ENCODE measurements at places on chromosomes 2 and 18.

DNA sequence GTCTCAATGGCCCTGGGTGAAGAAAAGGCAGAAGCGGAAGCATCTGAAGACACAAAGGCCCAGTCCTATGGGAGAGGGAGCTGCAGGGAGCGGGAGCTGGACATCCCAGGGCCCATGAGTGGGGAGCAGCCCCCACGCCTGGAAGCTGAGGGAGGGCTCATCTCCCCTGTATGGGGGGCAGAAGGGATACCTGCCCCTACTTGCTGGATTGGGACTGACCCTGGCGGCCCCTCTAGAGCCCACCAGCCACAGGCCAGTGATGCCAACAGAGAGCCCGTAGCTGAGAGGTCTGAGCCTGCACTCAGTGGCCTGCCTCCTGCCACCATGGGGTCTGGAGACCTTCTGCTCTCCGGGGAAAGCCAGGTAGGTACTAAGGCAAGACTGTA is 13.2 kb downstream of the CEP68 start:
- DNase-seq = no peak

- no peak for DNase-seq
Observed at GRCh38 chr2:173149491-173149890, 73.8 kb downstream of the MAP3K20 start.

GRCh38 chr2:191222507-191222906 is 22.7 kb upstream of the MYO1B start:
- DNase-seq = no peak

DNA sequence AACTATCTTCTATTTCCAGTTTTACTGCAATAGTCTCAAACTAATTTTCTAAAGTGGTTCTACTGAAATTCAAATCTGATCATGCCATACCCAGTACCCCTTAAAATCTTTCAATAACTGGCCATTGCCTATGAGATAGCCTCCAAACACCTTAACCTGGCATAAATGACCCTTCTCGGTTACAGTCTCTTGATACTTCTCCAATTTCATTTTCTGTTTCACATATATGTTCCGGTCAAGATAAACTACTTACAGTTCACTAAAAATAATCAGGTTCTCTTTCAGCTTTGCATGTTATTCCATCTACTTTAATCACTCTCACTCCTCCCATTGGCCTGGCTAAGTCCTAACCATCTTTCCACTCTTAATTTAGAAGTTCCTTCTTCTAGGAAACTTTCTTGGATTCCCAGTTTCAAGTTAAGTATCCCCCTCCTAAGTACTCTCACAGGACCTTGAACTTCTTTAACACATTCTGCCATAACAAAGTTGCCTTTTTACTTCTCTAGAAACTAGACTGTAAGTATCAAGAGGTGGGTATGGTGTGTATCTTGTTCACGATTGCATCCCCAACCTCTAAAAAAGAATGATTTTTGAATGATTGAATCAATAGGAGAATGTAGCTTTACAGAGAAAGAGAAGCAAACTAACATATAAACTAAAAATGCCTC is 110.2 kb upstream of the RBBP8 start:
- DNase-seq = no peak

DNA sequence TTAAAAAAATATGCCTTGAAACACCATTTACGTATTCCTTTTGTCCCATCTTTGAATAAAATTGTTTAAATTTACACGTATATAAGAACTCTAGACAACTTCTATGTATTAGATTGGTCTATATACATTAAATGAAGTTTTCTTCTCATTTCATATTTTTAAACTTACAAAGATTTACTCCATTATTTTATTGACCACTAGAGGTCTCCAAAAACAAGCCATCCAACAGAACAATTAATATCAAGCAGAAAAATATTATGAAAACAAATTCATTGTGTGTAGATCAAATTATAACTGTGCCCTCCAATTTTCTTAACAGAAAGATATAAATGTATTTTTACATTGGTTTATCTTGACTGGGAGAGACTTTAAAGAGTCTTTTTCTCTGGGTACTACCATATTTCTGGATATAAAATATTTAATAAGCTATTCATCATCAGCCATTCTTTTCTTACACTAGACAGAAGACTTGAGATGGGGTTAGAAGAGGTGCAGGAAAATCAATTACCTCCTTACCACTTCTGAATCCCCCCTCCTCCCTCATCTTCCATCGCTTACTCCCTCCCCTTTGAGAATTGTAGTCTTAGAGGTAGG is 66.5 kb downstream of the DPP4 start:
- DNase-seq = no peak

DNA sequence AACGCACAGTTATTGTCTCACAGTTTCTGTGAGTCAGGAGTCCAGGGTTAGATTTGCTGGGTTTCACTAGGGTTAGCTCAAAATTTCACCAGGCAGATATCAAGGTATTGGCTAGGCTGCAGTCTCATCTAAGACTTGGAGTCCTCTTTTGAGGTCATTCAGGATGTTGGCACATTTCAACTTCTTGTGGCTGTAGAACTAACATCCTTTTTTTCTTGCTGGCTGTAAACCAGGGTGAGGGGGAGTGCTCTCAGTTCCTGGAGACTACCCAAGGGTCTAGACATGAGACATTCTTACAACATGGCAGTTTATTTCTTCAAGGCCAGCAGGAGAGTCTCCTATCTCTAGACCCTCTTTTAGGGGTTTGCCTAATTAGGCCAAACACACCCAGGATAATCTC is 12.8 kb upstream of the CAVIN2 start:
- no peak for DNase-seq

DNA sequence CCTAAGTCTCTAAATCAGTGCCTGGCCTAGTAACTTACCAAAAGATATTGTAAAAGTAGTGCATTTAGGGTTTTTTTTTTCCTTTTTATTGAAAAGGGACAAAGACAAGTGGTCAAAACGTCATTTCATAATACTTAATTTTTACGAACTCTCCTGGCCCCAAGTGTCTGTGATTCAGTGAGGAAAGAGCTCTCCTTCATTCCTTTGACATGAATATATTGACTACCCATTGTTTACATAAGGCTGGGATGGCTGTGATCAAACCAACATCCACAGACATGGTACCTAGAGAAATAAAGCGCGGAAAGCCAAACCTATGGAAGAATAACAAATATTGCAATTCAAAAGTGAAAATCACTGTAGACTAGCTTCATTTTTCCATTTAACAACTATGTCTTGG is 198.4 kb downstream of the BABAM2 start:
- DNase-seq = no peak

- DNase-seq = no peak
Observed at GRCh38 chr18:79496978-79497637, 101.4 kb downstream of the NFATC1 start.

GRCh38 chr2:167939514-167940345 is 307.7 kb downstream of the STK39 start:
- no peak for DNase-seq

DNA sequence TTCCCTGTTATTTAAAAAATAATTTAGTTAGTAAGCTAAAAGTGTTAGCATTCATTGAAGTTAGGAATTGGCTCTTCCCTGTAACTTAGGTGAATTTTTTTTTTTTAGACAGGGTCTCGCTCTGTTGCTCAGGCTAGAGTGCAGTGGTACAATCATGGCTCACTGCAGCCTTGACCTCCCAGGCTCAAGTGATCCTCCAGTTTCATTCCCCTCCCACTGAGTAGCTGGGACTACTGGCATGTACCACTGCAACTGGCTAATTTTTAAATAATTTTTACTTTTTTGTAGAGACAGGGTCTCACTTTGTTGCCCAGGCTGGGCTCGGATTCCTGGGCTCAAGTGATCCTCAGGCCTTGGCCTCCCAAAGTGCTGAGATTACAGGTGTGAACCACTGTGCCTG is 66.4 kb downstream of the CERS6 start:
- DNase-seq = no peak

DNA sequence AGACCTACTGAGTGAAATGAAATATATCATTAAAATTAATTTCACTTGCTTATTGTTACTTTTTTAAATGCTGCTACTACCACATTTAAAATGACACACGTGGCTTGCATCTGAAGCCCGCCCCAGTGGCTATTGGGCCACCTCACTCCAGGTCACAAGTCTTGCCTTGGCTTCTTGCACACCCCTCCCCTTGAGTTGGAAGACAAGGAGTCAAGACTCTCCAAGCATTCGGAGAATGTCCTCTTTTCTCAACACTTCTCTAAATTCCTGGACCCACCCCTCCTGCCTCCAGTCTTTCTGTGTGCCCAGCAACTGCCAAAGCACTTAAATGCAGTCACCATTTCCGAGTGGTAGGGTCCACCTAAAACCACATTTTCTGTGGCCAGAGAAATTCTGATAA is 73.4 kb downstream of the ZBTB7C start:
- no peak for DNase-seq

GRCh38 chr18:70290482-70291294 is 1.8 kb downstream of the SOCS6 start:
- DNase-seq = no peak

DNA sequence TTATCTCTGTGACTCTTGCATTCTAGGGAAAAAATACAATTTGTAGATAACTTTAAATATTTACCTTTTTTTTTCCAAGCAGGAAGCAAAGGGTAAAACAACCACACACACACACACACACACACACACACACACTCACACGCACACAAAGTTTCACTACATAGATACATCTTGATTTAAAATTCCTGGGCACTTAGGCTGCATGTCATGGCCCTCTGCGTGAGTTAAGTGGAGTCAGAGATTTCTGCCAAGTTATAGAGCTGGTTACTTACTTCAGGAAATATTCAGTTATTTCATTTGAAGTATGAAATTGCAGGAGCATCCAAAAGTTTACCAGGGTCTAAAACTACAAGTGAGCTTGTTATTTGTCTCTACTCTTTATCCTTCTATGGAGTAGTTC is 612.0 kb downstream of the IRS1 start:
- DNase-seq = no peak

GRCh38 chr18:25594351-25594750 is 242.4 kb upstream of the ZNF521 start:
- DNase-seq = no peak

GRCh38 chr2:60766283-60766682 is 10.2 kb downstream of the PAPOLG start:
- DNase-seq = no peak

DNA sequence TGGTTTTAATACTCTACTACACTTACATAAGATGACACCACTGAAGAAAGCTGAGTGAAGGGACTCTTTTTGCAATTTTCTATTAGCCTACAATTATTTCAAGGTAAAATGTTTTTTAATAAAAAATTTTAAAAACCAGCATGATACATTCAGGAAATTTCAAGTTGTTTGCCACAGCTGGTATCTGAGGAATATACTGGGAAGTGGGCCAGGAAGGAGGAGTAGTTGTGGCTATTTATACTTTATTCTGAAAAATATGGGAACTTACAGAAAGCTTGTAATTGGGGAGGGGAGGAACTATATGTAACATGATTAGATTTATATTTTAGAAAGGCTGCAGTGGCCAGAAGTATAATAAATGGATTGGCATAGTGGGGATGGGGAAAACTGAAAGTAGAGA is 40.8 kb downstream of the WDR35 start:
- no peak for DNase-seq

- no peak for DNase-seq
Observed at GRCh38 chr2:233358335-233358734, 4.0 kb downstream of the DGKD start.

- no peak for DNase-seq
Observed at GRCh38 chr2:55047677-55048299, 2.5 kb downstream of the RTN4 start.

GRCh38 chr2:219358170-219359075 is 25.9 kb upstream of the RESP18 start:
- no peak for DNase-seq

All from NCI-H2081 treated with DMSO at 0.1 percent for 48 hours (cell line).